ENCODE measurements at places on chromosomes 13 and 19.

DNA sequence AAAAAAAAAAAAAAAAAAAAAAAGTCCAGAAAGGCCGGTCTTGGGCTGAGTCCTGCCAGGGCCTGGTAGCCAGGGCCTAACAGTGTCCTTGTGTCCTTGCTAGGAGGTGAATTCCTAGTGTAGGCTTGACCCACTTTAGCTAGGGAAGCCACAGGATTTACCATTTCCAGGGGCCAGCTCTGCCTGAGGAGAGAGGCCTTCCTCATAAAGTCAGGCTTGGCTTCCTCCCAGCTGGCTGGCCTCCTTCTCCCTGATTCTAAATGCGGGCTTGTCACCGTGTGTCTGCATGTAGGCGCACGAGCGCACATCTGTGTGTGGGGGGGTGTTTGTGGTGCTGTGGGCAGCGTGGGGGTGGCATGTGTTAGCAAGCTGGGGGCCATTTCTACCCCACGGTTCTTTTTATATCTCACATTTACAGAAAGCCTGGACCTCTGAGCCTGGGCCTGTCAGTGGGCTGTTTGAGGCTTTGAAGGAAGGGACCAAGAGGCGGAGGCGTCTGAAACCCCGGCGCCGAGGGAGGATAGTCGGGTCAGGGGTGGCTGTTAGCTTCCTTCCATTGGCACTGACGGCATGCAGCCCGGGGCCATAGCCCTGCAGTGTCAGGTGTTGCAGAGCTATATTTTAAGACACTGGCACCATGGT is 31.7 kb downstream of the IER2 start:
- peak; percentile 34 for DNase-seq

GRCh38 chr19:34560229-34560628 is 78.7 kb downstream of the WTIP start:
- DNase-seq = no peak

GRCh38 chr13:105464249-105464648 is 1071.2 kb downstream of the EFNB2 start:
- no peak for DNase-seq

- no peak for DNase-seq
Observed at GRCh38 chr13:111117289-111117688, 2.2 kb downstream of the ARHGEF7 start.

GRCh38 chr13:41345914-41346589 is 35.0 kb downstream of the NAA16 start:
- no peak for DNase-seq

DNA sequence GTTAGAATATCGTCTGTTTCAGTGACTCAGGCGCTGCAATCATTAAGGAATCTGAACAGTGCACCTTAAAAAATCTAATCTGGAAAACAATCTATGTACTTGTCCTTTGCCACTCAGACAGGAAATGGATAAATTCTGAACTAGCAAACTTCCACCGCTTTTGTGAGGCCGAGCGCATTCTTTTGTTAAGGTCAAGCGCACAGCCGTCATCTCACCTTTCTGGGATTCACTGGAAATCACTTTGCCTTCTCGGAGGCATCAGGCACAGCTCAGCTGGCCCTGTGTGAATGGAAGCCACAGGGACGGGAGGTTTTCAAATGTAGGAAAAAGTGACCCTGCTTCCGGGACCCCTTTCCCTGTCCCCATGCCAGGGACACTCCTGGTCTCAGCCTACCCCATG is 28.2 kb upstream of the SPACA7 start:
- no peak for DNase-seq

DNA sequence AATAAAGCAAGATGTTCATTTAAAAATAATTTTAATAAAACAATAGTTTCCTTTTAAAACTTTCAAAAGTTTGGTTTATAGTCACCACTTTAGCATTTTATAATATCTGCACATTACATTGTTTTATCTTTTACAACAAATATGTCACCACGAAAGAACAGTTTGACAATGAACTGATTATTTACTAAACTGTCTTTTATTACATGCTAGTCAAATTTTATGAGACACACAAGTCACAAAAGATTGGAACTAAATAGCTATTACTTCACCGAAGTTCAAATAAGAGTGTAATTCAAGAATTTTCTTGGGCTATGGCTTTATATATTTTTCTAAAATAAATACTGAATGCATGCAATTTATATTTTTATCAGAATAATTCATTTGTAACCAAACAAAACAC is 57.5 kb upstream of the EEF1AKMT1 start:
- DNase-seq = no peak

DNA sequence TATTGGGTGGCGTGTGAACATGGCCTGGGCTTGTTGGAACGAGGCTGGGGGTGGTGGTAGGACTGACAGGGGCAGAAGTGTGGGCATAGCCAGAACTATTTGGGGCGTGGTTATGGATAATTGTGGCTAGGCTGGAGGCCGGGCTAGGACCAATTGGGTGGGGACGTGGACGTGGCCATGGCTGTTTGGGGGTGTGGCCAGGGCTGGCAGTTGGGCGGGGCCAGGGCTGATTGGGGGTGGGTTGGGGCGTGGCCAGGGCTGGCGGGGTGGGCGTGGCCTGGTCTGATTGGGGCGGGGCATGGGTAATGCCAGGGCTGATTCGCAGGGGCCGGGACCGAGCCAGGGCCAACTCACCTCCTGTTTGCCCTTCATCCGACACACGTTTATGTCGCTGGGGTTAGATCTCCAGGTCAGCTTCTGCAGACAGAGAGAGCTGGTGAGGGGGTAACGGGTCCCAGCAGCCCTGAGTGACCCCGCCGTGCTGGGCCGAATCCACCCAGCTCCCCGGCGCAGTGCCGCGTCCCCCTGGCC is 2.8 kb downstream of the SEMA6B start:
- no peak for DNase-seq

All from NCI-H1694 (cell line).